ENCODE measurements at places on chromosomes 5 and 9.

DNA sequence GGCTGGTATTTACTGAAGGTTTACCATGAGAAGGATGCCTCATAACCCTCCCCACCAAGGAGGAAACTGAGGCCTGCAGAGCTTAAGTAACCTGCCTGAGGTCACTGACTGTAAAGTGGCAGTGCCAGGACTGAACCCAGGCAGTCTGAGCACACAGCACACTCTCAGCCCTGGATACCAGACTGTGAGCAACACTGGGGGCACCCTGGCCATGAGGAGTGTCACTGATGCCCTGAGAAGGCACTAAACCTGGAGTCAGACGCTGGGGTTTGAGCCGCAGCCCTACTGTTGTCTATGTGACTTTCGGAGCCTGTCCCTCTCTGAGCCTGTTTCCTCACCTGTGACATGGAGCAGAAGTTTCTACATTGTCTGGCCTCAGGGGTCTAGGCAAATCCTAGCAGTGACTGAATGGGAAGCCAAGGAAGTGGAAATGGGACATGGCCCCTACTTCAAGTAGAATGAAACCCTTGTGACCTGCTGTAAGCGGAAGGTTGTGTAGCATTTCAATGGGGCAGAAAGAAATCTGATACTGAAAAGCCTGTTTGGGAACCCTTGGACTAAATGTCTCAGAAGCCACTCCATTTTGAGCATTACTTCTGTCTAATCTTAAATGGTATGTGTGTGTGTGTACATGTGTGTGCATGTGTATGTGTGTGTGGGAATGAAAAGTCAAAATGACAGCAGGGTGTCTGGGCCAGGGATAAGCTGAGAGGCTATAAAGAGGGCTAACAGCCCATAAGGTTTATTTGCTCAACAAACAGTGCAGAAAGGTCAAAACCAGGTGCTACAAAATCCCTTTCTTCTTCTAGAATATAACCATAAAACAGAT lies 36.0 kb downstream of the B4GALT1 start:
- no peak for DNase-seq

GRCh38 chr5:61768692-61769281 lies 436.7 kb downstream of the ZSWIM6 start:
- DNase-seq = no peak

DNA sequence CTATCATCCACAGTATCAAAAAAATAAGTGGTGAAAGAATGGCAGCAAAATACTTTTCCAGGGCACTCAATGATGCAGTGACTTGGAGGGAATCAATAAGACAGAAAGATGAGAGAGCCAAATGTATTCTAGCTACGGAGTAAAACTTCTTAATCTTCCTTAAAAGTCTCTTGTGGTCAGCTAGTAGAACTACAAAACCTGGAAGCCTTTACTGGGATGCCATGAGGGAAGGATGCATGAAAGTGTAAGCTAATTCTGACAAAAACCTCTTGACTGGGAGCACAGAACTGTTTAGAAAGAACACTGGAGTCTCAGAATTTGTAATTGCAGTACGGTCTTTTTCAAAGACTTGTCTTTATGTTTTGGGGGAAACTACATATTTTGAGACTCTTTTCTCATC lies 432.8 kb upstream of the PTPRD start:
- DNase-seq = no peak

GRCh38 chr5:129459777-129460671 lies at the start of gene ADAMTS19:
Gene ADAMTS19 (plus strand): TSS chr5:129460298. CDS start chr5:129460392, 94 bp downstream.
- DNase-seq = no peak

GRCh38 chr9:4055032-4055431 lies 244.8 kb downstream of the GLIS3 start:
- DNase-seq = no peak

DNA sequence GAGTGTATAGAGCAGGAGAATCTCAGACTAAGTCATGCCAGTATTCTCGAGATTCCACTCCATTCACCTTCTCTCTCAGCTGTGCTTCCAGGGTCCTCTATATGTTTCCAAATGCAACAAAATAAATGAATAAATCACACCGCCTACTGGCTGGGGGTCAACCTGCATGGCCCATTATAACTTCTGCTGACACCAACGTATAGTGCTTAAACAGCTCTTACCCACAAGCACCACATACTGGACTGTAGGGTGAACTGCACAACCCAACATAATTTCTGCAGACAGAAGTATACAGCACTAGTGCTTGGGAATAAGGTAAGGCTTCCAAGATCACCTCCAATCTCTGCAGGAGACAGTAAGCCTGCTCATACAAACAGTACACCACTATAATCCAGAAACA lies 33.1 kb upstream of the HTR4 start:
- DNase-seq = no peak

DNA sequence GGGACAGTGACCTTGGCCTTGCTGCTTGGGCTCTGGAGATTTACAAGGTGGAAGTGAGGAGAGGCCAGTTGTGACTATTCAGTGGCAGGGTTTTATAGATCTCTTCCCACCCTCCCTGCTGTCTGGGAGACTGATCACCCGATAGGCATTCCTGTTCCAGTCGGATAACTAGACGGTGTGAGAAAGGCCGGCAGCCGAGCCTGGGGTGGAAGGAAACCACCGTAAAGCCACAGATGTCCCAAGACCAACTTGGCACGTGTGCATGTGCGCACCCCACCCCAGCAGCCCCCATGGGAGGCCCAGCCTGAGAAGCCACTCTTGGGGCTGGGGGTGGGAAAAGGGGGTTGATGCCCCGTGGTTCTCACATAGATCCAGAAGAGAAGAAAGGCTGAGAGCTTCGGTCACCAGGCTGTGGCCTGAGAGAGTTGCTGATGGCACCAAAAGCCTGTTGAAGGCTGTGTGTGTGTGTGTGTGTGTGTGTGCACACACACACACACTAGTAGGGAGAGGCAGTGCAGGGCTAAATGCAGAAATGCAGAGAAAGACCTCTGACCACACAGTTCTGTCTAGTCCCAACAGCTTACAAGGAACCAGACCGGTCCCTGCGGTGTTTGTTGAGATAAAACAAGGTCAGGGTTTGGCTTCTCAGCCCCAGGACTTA lies 225.8 kb downstream of the FANCC start:
- DNase-seq = no peak

DNA sequence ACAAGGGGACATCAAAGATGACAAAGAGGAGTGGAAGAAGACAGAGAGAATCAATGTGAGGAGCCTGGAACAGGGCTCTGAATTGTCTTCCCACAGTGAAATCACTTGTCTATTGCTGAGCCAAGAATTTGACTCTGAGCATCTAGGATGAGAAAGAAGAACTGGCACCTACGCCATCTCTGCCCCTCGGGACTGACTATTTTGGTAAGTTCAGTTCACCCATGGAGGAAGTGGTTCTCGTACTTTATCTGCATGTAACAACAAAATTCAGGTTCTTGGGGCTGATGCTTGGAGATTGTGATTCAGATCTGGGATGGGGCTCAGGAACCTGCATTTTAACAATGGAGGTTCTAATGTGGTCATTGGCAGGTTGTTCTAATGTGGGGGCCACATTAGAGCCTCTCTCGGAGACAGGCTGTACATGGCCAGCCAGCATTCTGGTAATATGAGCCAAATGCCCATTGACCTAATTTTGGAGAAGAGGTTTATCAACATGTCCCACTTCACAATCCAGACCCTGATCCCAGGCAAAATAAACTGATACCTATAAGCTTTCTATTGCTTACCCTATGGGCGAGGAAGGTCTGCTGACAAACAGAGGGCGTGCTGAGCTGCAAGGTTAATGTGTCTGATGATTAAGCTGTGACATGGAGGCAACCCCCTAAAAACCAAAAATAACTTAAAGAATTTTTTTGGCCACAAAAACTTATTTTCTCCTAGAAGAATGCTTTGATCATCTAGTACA lies 2.7 kb upstream of the IL12B start:
- DNase-seq = no peak

- DNase-seq = no peak
These were observed 82.5 kb downstream of the TARS1 start for GRCh38 chr5:33523208-33523771.

- DNase-seq = no peak
These were observed 132.4 kb downstream of the FRMD3 start for GRCh38 chr9:83405759-83406158.

DNA sequence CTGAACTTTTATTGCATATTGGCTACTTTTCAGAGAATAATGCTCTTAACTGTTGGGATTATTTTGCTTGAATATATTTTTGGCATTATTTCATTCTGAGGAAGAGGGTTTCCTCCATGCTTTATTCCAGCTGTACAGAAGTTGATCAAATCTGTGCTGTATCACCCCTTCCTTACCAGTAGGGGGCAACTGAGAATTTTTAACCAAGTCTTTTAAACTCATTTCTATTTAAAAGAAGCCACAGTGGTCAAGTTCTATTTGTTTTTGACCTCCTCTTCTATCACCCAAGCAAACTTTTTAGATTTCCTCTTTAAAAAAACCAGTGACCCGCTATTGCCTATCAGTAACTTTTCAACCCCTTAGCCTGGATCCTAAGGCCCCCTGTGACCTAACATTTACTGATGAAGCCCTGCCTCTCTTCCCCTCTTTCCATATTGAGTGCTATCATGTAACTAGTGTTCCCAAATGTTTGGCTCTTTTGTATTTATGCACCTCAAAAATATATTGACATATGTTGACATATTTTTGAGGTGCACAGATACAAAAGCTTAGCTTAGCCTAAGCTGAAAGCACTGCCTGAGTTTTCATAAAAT lies 80.6 kb downstream of the FBXO4 start:
- no peak for DNase-seq

GRCh38 chr5:137442660-137443059 lies 56.5 kb downstream of the SPOCK1 start:
- no peak for DNase-seq

DNA sequence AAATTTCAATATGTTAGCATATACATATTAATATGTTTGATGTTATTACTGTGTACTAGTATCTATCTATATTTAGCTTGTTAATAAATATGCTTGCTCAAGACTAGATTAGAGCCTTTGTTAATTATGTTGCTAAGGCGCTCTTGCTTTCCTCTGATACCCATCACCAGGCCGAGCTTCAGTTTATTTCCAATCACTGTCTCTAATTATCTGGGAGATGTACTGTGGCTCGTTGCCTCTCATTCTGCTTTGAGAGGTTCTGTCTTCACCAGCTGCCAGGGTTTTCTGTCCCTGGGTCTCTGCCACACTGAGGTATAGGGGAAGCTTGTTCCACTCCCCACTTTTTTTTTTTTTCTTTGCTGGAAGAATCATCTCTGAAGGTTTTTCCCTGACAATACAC lies 21.0 kb upstream of the TAF11L2 start:
- no peak for DNase-seq

DNA sequence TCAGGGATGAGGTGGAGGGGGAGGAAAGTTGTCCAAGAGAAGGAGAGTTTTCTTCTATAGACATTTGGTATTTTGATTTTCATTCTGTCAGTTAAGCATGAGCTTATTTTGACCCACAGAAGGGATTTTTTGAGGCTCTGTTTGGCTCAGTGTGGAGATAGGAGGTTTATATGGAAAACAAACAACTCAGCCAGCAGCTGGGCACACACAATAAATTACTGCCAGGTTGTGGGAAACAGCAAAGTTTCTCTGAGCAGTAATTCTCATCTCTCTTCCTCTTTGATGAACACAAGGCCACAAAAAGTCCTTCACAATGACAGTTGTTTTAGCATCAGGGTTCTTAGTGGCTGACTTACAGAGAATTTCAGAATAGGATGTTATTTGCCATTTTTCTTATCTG lies 486.1 kb downstream of the KDM4C start:
- no peak for DNase-seq

DNA sequence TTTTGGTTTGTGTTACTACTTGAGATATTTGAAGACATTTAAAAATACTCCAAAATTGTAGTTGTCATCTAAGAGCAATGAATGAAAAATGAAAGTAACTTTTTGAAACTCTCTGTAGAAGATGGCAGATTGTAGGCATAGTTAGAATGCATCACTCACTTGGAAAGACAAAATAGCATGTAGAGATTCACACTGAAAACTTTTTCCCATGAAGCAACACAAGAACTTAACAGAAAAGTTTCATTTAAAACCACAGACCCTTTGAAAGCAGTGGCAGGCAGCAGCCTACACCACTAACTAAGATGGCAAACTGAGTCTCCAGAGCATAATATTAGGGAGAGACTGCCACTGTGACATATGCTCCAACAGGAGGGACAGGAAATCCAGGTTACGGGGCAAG lies 18.9 kb upstream of the FAM174A start:
- no peak for DNase-seq

GRCh38 chr5:136957428-136957827 lies 541.7 kb downstream of the SPOCK1 start:
- DNase-seq = no peak

GRCh38 chr5:97458851-97459250 lies 275.8 kb upstream of the RIOK2 start:
- DNase-seq = no peak

DNA sequence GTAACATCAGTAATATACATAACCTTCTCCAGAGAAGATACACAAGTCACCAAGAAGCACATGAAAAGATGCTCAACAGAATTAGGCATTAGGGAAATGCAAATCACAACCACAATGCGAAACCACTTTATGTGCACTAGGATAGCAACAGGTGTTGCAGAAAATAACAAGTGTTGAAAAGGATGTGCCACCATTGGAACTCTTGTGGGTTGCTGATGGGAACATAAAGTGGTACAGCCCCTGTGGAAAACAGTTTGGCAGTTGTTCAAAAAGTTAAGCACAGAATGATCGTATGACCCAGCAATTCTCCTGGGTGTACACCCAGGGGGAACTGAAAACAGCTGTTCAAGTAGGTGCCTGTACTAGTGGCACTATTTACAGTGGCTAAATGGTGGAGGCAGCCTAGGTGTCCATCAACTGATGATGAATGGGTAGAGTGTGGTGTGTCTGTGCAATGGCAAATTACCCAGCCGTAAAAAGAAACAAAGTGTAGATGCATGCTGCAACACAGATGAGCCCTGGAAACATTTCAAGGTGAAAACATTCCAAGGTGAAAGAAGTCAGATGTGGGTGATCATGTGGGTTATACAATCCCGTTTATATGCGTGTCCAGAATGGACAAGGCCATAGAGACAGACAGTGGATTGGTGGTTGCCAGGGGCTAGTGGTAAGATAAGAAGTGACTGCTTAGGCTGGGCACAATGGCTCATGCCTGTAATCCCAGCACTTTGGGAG lies 27.2 kb downstream of the CCDC69 start:
- DNase-seq = no peak

- no peak for DNase-seq
These were observed 2.3 kb downstream of the VAV2 start for GRCh38 chr9:133989625-133990365.

DNA sequence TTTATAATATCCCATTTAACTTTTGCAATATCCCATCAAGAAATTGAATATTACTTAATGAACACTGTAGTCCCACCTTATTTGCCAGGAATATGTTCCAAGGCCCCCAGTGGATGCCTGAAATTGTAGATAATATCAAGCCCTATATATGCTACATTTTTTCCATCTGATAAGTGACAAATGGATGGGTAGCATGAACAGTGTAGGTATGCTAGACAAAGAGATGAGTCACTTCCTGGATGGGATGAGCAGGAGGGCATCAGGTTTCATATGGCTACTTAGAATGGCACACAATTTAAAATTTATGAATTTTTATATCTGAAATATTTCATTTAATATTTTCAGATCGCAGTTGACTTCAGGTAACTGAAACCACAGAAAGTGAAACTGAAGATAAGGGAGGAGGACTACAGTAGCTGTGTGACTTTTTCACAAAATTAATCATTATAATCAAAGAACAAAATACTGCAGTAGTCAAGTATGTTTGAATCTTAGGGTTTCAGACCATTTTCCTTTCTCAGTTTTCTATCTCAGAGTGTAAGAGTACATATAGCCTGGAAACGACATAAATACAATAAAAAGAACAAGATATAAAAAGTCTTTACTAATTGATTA lies 636.4 kb upstream of the ARRDC3 start:
- no peak for DNase-seq
